ENCODE measurements at places on chromosomes 16 and 17. TPM values are rescaled to one million over a fixed set of nuclear protein-coding genes. Genes with fewer than 3 reads are reported as not detected.

GRCh38 chr16:68069511-68070248 is 15.5 kb upstream of the NFATC3 start:
- no peak for DNase-seq

DNA sequence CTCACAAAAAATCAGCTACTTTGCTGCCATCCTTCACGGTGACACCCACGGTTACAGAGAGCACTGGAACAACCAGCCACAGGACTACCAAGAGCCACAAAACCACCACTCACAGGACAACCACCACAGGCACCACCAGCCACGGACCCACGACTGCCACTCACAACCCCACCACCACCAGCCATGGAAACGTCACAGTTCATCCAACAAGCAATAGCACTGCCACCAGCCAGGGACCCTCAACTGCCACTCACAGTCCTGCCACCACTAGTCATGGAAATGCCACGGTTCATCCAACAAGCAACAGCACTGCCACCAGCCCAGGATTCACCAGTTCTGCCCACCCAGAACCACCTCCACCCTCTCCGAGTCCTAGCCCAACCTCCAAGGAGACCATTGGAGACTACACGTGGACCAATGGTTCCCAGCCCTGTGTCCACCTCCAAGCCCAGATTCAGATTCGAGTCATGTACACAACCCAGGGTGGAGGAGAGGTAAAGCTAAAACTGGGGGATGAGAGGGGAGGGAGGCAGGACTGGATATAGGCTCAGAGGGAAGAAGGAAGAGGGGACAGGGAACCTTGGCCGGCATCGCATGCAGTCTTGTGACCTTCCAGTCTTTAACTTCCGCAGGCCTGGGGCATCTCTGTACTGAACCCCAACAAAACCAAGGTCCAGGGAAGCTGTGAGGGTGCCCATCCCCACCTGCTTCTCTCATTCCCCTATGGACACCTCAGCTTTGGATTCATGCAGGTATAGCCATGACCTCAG is 581 bp downstream of the CD68 start:
- no peak for DNase-seq

DNA sequence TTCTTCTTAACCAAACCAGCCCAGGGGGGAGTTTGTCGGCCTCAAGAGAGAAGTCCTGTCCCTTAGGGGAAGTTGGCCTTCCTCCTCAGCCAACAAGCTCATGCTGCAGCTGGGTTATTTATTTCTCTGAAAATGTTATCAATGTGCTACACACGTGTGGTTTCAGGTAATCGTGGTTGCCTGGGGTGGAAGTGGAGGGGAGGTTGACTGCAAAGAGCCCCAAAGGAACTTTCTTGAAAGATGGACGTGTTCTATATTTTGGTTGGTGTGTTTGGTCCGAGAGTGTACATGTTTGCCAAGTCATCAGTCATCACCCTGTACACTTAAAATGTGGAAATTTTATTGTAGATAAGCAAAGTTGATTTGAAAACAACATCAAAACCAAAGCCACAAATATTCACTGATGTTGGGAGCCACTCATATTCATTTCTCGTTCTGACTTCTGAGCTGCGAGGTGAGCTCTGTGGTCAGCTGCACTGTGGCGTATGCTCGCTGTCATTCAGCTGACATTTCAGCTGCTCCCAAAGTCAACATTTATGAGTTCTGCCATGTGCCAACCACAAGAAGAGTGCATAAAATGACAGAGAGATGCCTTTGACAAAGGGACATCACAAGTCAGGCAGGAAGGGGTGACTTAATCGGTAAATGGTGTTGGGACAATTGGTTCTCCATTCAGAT is 26.5 kb upstream of the ADGRG1 start:
- no peak for DNase-seq

GRCh38 chr17:40590742-40591141 is 25.5 kb upstream of the CCR7 start:
- no peak for DNase-seq

GRCh38 chr17:4895657-4896331 is 3.5 kb upstream of the C17orf107 start:
- no peak for DNase-seq

GRCh38 chr17:22278302-22279275 is 586.3 kb downstream of the KCNJ18 start:
- no peak for DNase-seq

DNA sequence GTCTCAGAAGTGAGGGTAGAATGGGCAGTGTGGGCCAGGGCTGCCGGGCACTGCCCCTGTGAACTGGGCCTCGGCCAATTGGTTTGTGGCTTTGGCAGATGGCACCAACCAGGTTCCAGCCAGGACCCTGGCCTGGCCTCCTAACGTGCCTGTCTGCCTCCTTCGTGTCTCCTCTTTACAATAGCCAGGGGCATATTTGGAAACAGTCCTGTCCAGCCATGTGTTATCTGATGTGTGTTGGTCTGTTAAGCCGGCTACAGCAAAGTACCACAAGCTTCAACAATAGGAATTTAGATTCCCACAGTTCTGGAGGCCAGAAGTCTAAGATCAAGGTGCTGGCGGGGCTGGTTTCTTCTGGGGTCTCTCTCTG is 14.6 kb downstream of the CRISPLD2 start:
- no peak for DNase-seq

DNA sequence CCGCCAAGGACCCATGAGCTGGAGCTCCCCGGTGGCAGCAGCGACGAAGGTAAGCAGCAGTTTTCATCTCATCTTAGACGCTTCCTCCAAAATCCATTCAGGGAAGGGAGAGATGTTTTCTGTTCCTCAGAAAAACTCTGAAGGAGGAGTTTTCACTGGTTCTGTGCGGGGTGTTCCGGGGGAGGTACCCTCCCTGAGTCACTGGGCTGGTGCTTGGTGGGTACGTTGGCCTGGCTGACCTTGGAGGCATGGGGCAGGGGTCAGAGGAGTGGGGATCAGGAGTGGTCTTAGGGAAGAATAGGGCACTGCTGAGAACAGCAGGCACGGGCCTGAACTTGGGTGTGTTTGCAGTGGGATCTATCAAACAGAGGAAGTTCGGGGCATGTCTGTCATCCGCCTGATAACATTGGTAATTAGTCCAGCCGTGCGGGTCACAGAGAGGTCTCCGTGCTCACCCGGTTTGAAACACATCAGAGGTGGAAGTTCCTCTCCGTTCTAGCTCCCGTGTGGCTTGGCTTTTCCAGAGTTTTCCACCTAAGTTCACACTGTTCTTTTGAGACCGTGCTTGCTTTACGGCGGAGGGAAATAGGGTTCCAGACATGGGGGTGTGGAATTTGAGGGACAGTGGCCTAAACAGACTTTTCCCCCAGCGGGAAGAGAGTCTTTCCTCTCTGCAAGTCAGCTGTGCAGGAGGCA is 59.6 kb upstream of the CIBAR2 start:
- DNase-seq = peak; percentile 11

DNA sequence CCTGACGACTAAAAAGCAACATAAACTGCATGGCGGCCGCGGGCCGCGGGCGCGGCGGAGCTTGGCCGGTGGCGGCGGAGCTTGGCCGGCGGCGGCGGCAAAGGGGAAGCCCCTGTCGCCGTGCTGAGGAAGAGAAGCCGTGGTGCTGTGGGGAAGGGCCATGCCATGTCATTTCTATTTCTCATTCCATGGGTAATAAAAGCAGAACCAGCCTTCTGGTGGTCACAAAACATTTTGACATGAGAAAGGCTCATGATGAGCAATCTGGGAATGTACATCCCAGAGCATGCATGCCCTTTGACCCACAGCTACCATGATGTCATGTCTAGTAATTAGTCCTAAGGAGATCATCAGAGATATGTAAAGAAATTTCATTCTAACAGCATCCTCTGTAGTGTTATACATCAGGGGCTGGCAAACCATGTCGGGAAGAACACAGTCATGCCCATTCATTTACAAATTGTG is 23.9 kb upstream of the HEATR6 start:
- DNase-seq = no peak

CCL13 gene
- total RNA-seq = not detected

C17orf78 gene
- not detected for total RNA-seq

RNF222 gene
- not detected for total RNA-seq

BCL6B gene
- 0.12 TPM for total RNA-seq

OMG gene
- not detected for total RNA-seq

SLFN13 gene
- total RNA-seq = 8.2 TPM

FAM171A2 gene
- 16.3 TPM for total RNA-seq

ALOX12B gene
- 1.2 TPM for total RNA-seq

Data from PC-3 (cell line).